Foreskin keratinocyte (primary cell): ENCODE measurements at places on chromosomes 1 and 21.

GRCh38 chr1:12532405-12533315 is 85.3 kb downstream of the DHRS3 start:
- DNase-seq = no peak

GRCh38 chr1:32249831-32250525 is 1.1 kb upstream of the LCK start:
- peak; percentile 69 for DNase-seq

- DNase-seq = no peak
These were observed 66.2 kb upstream of the WDR26 start for GRCh38 chr1:224500796-224501195.

DNA sequence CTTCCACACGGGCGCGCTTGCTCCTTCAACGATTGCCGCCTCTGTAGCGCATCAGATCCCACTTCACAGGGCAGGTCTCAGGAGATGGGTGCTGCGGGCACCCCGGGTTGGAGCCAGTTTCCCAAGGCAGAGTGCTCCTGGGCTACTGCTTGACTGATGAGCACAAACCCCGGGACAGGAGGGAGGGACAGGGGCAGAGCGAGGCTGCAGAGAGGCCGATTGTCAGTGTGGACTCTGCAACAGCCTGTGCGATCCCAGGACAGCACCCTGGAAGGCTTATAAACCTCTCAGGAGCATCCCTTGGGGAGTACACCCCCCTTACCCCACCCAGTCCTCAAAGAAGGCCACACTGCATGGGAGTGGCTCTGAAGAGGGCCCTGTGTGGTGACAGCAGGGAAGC is 28.0 kb upstream of the BACE2 start:
- DNase-seq = no peak

- no peak for DNase-seq
These were observed 98.0 kb downstream of the WDR4 start for GRCh38 chr21:42781150-42781970.

GRCh38 chr1:212507369-212507768 is 74.6 kb downstream of the NENF start:
- no peak for DNase-seq

DNA sequence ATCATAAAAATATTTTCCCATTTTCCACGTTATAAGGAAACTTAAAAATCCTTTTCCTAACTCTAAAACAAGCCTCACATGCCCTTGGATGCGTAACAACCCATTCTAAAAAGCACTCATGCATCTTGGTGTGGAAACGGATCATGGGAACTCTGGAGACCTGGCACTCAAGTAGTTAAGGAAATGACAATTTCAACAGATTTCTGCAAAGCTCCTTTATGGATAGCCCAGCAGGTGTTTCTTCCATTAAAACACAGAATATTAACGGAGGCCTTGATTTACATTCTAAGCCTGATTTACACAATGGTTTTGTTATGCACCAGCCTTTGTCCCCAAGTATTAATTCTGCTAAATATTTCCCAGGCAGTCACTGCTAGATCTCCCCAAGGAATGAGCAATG is 12.9 kb downstream of the PARS2 start:
- no peak for DNase-seq

GRCh38 chr1:150385537-150386445 is 21.8 kb downstream of the RPRD2 start:
- no peak for DNase-seq

DNA sequence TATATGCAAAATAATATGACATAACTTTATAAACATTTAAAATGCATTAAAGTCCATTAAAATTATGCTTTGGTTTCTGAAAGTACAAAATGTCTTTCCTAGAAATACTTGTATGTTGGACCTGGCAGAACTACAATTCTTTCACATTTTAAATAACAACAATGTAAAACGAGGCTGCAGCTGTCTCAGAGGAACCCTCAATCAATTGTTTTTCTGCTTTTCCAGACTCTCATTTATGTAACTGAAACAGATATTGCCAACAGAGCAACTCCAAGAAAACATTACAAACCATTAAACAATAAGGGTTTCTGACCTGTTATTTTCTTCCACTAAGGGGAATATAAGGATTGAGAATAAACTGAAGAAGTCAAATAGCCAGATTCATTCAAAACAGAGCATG is 1193.4 kb downstream of the NCAM2 start:
- no peak for DNase-seq

DNA sequence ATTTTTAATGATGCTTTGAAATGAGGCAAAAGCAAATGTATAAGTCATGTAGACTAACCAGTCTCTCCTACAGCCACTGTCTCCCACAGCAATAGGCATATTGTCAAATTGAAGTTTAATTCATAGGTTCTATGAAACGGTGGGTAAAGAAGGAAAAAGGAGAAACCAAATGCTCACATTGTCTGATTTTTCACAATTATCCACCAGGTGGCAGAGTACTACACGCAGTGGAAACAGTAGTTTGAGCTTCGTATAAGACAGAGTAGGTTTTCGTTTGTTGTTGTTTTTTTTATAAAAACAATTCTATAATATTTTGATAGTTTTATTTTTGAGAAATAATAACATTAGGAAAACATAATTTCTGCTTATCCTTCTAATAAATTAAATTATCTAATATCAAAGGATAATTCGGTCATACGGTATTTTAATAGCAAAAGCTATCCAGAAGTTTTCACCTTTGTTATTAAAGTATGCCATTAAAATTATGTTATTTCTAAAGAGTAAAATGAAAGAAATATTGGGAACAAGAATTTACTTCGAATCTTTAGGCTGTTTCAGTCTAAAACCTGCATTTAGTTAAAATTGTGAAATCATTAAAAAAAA is 39.1 kb downstream of the TYW3 start:
- DNase-seq = peak; percentile 17
